Endothelial cell of umbilical vein (primary cell): ENCODE measurements at places on chromosomes 5 and 9. TPM values are rescaled to one million over a fixed set of nuclear protein-coding genes. Genes with fewer than 3 reads are reported as not detected.
A peak's percentile ranks its signal among the peaks of the same experiment; 100 is the strongest.

DNA sequence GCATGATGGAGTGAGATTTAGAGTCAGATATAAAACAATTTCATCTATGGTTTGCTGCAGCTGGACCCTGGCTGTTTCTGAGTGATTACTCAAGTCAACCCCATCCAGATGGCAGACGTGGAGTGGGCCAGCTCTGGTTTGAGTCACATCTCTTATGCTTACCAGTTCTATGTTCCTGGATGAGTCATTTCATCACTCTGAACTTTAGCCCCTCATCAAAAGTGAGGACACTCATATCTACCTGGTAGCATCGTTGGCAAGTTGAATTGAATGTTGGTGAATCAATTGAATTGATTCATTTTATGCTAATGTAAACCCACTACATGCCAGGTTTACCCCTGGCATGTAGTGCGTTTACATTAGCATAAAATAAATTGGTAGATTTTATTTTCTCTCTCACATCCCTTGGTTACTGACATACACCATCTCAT, 176.4 kb downstream of the FGF18 start:
- DNase-seq: peak; percentile 79

GRCh38 chr9:125730168-125730567, 17.0 kb upstream of the PBX3 start:
- DNase-seq: no peak

DNA sequence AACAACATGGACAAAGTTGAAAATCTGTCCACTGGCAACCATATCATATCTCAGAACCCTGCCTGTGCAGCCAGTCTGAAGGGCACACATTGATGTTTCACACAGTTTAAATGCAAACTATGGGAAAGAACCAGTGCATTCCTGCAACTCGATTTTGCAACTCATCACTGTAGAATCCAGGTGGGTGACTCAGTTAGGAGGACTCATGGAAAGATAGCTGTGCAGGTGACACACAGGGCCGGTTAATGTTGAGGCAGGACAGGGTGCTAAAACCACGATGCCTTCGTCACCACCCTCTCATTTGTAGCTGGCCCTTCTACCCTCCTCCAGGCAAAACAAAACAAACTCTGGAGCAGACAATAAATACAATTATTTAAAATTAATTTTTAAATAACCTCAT, 62.8 kb downstream of the TLE1 start:
- DNase-seq: no peak

The ZNF474 gene
- polyA plus RNA-seq: 0.03 TPM in 2 replicates

DNA sequence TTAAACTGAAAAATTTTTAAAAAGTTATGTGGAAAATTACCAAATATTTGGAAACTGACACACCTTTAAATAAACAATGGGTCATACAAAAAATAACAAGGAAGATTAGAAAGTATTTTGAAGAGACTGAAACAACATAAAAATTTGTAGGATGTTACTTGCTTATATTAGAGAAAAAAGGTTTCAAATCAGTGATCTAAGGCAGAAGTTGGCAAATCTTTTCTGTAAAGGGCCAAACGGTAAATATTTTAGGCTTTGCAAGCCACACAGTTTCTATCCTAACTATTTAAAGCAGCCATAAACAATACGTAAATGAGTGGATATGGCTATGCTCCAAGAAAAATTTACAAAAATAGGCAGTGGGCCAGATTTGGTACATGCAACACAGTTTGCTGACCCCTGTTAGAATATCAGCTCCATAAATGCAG, 81.3 kb downstream of the OXCT1 start:
- DNase-seq: peak; percentile 95

- DNase-seq: no peak
These were observed 1278.0 kb downstream of the EFNA5 start for GRCh38 chr5:106392766-106393165.

- no peak for DNase-seq
These were observed 51.4 kb downstream of the RNF130 start for GRCh38 chr5:180020176-180020575.

GRCh38 chr5:95730730-95731570, at the start of gene RHOBTB3:
Gene RHOBTB3, plus strand, starts transcription at chr5:95731336. Its CDS starts 347 bp downstream, at chr5:95731683.
- peak; percentile 88 for DNase-seq

The PGM5 gene
- 0.14 TPM in 1 of 2 replicates, not detected in the other for polyA plus RNA-seq

DNA sequence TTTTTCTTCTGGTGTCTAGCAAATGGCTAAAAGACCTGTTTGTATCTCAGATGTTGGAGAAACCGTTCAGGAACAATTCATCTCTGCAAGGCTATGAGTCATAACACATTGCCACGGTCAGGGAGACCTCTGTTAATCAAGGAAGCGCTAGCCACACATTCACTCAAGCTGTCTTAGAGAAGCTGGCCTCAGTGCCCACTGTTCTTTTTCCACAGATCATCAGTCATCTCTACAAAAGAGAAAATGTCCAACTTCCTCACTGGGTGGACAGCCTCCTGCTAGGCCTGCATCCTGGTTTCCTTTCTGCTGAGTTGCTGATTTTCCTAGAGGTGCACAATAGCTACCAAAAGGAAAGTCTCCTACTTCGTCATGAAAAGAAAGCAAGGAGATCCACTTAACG, 360.5 kb downstream of the BNC2 start:
- peak; percentile 86 for DNase-seq

DNA sequence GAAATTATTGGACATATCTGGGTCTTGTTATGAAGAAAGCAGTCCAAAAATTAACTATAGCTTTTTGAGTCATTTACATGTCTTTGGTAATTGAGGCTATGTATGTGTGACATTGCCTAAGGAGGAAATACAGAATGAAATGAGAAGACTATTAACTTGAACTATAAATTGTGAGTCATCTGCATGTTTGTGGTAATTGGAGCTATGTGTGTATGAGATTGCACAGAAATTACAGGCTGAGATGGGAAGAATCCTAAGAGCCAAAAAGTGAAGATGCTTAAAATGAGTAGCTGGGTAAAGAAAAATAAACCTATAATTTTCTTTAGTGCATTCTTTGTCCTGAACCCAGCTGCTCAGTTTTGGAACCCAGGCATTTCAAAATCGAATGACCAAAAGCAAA, 747.6 kb upstream of the EDIL3 start:
- no peak for DNase-seq

GRCh38 chr9:137163805-137164204, 6.0 kb downstream of the LRRC26 start:
- no peak for DNase-seq

DNA sequence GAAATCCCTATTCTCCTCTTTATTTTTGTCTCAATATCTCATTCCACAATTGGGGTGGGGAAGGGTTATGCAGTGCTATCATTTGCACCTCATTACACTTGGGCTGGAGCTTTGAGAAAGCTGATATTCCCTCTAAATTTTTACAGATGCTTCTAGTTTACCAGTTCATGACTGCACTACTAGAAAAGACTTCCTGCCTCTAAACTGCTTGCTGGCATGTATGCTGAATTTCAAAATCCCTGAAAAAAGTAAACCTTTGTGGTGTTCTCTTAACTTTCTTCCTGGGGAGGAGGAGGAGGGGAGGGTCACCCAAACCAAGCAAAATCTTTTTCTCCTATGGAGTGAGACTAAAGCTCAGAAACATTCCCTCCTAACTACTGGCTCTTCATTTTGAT, 45.1 kb downstream of the BNC2 start:
- DNase-seq: no peak

The CDKN2A gene
- polyA plus RNA-seq: 10.7 and 14.1 TPM in 2 replicates

The SLC36A3 gene
- not detected in 2 replicates for polyA plus RNA-seq

DNA sequence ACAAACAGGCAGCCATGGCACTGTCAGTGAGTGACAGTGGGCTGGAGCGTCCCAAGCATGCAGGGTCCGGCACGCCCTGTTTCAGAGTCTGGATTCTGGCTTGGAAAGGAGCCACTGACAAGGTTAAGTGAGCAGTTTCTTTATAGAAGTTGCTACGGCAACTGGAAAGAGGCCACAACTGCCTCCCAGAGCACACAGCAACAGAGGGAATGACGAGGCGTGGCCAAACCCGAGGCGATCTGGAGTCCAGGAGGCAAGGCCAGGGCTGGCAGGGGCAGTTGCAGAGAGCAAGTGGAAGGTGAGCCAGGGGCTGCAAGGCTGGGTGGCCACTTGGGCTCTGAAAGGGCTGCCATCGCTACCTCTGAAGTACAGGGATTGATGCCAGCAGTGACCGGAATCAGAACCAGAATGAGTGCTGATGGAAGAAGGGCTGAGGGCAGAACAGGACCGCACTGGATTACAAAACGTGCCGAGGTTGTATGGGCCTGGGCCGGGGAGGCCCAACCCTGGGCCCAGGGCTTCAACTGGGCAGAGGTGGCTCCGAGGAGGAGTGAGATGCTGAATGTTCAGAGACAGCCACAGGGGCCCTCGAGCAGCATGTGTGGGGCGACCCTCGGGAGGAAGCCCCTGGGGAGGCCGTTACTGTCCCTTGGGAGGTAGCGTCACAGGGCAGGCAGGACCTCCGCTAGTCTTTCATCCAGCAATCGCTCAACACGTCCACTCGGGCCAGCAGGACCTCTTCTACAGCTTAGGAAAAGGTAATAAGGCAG, 4.6 kb downstream of the MRPL41 start:
- DNase-seq: no peak

DNA sequence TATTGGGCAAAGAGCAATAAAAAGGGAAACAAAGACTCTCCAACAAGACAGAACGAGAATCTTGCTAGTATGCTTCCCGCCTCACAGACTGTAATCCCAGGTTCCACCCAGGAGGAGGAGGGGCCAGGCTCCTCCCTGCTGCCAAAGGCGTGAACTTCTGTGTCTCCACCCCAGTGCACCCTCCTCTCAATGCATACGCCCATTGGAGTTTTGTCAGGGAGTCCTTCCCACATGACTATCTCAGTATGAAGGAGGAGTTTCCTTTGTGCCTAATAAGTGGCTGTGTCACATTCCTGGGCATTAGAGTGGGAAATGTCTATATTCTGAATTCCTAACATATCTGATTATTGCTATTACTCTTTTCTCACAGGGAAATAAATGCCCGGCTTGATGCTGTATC, 106.4 kb upstream of the DHFR start:
- DNase-seq: no peak

The PCAT7 gene
- polyA plus RNA-seq: not detected in 2 replicates

DNA sequence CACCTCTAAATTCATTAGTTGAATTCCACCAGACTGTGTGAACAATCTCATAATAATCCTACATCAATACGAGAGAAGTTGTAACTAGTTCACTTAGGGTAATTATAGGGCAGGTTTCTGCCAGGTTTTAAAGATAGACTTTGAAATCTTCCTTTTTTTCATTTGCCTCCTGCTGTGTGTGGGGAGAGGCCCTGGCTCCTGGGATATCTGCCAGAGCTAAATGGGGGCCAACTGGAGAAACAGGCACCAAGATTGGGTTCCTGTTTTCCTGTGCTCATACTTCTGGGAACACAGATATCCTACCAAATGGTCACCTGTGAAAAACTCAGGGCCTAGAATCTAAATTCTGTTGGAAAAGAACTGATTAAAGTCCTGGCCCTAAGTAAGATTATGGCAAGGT, 42.3 kb downstream of the SH3RF2 start:
- no peak for DNase-seq

- DNase-seq: no peak
These were observed 29.2 kb upstream of the CEP120 start for GRCh38 chr5:123452401-123452800.

- DNase-seq: no peak
These were observed 9.7 kb upstream of the AJM1 start for GRCh38 chr9:136832581-136832980.

GRCh38 chr9:112945620-112946208, 55.0 kb upstream of the SLC46A2 start:
- DNase-seq: no peak

DNA sequence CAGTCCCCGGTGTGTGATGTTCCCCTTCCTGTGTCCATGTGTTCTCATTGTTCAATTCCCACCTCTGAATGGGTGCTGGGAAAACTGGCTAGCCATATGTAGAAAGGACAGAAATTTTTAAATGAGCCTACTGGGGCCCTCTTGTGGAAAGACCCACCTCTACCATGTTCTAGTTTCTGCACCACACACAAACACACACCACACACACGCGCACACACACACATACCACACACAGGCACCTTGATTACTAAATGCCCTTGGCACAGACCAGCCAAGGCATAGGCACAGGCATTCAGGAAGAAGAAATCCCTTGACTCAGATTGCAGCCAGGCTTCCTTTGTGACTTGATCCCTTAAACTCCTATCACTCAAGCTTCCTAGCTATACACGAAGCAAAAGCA, 60.5 kb downstream of the SIL1 start:
- peak; percentile 51 for DNase-seq

The ZNF883 gene
- 0.11 and 0.15 TPM in 2 replicates for polyA plus RNA-seq

DNA sequence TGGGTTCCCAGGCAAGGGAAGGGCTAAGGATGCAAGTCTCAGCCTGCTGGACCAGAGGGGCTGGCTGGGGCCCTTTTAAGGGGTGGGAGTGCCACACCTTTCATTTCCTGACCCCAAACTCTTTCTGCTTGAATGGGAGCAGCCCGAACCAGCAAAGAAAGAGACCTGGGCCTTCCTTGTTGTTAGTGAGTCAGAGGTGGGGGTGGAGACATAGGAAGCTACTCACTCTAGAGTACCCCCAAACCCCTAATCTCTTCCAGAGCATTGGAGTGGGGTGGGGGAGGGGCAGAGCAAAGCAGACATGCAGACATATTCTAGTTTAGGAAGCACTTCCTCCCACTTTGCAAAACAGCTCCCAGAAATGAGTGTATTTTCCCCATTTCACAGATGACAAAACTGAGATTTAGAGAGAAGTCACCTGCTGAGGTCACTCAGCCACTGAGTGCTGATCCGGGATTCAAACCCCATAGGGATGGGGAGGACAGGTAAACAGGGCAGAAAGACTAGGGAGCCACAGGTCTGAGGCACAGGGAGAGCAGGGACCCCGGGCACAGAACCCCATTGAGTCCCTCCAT, 6.0 kb upstream of the AQP3 start:
- DNase-seq: no peak

DNA sequence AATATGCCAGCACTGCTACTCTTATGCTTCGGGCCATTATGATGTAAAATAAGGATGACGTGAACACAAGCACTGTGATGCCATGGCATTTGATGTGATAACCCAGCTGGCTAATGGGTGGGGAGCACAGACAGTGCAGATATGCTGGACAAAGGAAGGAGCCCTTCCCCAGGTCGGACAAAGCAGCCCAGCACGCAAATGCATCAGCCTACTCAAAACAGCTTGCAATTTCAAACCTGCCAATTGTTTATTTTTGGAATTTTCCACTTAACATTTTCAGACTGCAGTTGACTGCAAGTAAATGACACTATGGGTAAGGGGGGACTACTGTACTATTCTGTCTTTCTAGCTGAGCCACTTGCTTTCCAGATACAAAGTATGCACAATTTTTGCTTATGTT, 181.3 kb downstream of the DCP2 start:
- no peak for DNase-seq

- DNase-seq: no peak
These were observed 203.1 kb downstream of the ROR2 start for GRCh38 chr9:91746904-91747303.

The ALDH1A1 gene
- polyA plus RNA-seq: 73.4 and 91.1 TPM in 2 replicates

- DNase-seq: no peak
These were observed 68.0 kb upstream of the CLINT1 start for GRCh38 chr5:157926977-157927376.

- DNase-seq: no peak
These were observed 265.9 kb downstream of the ICE1 start for GRCh38 chr5:5688194-5688924.

- no peak for DNase-seq
These were observed 165.5 kb downstream of the C9orf50 start for GRCh38 chr9:129455151-129455995.
